ENCODE measurements at places on chromosomes 11 and 22. TPM values are rescaled to one million over a fixed set of nuclear protein-coding genes. Genes with fewer than 3 reads are reported as not detected.

The OR8G5 gene
- not detected for total RNA-seq

The HMOX1 gene
- total RNA-seq, result 1.0 TPM

The EXPH5 gene
- 1.2 TPM for total RNA-seq

The CHID1 gene
- total RNA-seq, result 96.0 TPM

The UNC93B1 gene
- 14.1 TPM for total RNA-seq

The FADS1 gene
- 116 TPM for total RNA-seq

The SLC22A9 gene
- total RNA-seq, result not detected

DNA sequence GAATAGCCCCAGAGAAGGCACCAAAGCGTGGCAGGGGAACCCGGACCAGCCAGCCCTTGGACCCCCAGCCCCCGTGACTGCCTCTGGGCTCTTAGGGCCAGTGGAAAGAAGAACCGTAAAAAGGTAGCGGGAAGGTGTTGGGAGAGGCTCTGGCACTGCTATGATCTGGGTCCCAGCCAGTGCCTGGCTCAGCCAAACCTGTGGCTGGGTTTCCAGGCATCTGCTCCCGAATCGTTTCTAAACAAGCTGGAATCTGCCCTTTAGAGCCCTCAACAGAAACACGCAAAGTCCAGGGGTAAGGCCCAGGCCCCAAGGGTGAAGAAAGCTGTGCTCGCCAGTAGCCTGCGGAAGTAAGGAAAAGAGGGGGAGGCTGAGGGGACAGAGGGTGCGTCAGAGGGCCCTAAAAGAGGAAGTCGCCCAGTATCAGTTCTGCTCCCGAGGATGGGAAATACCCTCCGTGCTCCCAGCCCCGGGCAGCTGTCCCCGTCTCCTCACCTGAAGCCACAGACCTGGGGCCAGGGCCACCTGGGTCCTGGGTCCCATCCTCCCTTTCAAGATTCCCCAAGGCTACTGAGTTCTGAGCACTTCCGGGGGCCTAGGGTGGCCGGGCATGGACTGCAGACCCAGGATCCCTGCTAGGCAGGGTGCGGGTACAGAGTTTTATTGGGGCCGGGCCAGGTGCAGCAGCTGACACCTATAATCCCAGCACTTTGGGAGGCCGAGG lies 24.7 kb downstream of the IL10RA start:
- no peak for DNase-seq
- peaks cover 17% of the 10 kb centered on the region for H3K36me3 ChIP-seq
- no peaks in the 10 kb centered on the region for H3K27me3 ChIP-seq
- peak overlapping the region; percentile 18 for H3K27ac ChIP-seq
- H3K4me3 ChIP-seq, result no peak overlapping the region
- peaks cover 81% of the 10 kb centered on the region for H3K4me1 ChIP-seq

DNA sequence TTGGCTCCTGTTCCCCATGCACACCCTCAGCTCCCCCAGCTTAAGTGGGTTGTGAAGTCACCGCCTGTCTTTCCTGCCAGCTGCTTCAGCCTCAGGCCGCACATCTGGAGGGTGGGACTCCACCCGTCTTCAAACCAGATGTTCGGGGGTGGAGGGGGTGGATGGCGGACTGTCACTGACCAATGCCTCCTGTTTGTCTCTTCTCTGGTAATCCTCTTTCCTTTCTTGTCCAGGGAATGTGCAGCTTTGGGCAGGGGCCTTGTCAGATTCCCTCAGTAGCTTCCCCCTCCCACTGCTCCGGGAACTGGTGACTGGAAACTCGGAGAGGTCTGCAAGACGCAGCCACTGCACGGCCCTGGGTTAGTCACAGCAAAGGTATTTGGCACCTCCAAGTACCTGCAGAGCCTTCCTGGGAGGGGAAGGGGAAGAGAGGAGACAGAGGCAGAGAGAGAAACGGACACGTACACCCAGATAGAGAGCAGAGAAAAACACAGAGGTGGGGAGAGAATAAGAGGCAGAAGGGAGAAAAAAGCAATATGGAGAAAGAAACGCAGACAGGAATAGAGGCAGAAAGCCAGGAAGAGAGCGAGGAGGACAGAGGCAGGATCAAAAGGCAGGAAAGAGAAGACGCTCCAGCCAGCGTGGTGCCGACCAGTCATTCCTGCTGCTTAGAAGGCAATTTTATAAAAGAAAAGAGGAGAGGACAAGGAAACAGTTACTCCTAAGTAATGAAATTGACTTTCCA lies 56.1 kb upstream of the TIMP3 start:
- H3K27me3 ChIP-seq, result peaks cover 16% of the 10 kb centered on the region
- H3K36me3 ChIP-seq, result no peaks in the 10 kb centered on the region
- H3K4me1 ChIP-seq, result no peaks in the 10 kb centered on the region
- DNase-seq, result no peak

DNA sequence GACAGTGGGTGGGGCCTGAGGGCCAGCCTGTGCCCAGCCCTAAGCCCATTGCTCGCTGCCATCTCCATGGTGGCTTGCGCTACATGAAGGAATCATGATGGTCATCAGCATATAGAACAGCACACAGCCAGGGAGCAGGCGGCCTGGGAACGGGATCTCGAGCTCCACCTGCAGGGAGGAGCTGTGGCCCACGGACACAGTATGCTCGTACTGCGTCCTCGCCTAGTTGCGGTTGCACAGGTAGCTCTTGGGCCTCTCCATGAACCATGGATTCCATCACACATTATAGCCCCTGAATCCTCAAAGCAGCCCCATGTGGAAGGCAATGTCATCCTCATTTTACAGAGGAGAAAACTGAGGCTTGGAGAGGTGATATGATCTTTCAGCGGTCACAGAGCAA lies 15.1 kb downstream of the SEC14L4 start:
- H3K27ac ChIP-seq, result no peak overlapping the region
- H3K4me1 ChIP-seq, result no peaks in the 10 kb centered on the region
- no peak overlapping the region for H3K4me3 ChIP-seq
- DNase-seq, result no peak

DNA sequence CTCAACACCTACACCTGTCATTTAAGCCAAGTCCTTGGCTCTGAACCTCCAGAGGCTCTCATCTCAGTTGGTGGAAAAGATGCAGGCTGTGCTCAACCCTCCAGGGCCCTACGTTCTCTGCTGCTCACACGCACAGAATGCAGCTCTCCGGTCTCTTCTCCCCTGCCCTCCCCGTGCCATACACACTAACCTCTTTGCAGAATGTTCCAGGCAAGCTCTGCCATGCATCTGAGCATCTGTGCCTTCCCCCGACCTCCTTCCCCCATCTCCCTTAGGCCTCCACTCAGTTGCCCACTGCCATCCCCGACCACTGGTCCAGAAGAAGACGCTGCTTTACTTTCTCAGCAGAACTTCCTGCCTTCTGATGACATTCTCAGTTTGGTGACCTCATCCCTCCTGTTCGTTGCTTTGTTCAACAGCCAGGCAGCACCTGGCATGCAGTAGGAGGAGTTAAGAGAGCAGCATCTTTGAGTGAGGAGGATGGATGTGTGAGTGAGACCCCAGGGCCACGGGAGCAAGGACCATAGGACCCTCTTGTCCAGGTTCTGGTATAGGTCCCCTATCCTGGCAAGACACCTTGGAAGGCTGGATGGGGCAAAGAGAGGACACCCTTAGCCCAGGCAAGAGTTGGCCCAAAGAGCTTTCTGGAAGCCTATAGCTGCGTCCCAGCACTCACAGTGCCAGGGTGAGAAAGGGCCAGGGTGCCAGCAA lies 598.0 kb downstream of the BRD1 start:
- H3K27me3 ChIP-seq, result no peaks in the 10 kb centered on the region
- no peak overlapping the region for H3K4me3 ChIP-seq
- H3K4me1 ChIP-seq, result no peaks in the 10 kb centered on the region
- DNase-seq, result peak; percentile 1
- H3K36me3 ChIP-seq, result no peaks in the 10 kb centered on the region

DNA sequence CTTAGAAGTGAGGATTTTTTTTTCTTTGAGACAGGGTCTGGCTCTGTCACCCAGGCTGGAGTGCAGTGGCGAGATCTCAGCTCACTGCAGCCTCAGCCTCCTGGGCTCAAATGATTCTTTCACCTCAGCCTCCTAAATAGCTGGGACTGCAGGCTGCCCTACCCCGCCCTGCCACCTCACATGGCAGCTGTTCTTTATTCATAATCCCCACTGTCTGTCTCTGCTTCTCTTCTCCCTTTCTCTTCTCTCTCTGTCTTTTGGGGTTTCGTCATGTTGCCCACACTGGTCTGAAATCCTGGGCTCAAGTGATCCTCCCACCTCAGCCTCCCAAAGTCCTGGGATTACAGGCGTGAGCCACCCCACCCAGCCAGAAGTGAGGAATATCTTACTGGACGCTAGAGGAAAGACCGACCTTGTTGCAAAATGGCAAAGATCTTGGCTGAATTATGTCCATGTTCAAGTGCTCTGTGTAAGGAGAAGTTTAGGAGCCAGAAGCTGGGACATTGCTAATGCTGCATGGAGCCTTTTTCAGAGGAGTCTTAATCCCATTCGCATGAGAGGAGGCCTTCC lies 21.9 kb downstream of the KRTAP5-5 start:
- H3K27me3 ChIP-seq, result peaks cover 6% of the 10 kb centered on the region
- no peaks in the 10 kb centered on the region for H3K4me1 ChIP-seq
- H3K27ac ChIP-seq, result no peak overlapping the region
- no peaks in the 10 kb centered on the region for H3K36me3 ChIP-seq
- H3K4me3 ChIP-seq, result no peak overlapping the region

DNA sequence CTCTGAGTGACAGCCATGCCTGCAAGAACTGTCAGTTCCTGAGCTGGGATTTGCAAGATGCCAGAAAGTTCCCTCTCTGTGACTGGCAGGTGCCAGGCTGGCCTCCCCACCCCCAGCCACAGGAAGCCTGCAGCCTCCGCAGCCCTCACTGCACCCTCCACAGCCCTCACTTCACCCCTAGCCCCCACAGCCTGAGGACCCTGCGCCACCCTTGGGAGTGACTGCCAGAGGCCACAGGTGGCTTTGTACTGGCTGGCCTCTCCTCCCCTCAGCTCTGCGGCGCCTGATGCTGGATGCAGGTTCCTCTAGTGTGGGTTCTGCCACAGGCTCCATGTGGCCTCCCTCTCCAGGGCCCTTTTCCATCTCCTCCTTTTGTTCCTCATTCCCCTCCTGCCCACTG lies 28.7 kb downstream of the MPPED1 start:
- no peaks in the 10 kb centered on the region for H3K36me3 ChIP-seq
- H3K27me3 ChIP-seq, result no peaks in the 10 kb centered on the region
- no peak overlapping the region for H3K4me3 ChIP-seq
- no peak for DNase-seq
- no peaks in the 10 kb centered on the region for H3K4me1 ChIP-seq

DNA sequence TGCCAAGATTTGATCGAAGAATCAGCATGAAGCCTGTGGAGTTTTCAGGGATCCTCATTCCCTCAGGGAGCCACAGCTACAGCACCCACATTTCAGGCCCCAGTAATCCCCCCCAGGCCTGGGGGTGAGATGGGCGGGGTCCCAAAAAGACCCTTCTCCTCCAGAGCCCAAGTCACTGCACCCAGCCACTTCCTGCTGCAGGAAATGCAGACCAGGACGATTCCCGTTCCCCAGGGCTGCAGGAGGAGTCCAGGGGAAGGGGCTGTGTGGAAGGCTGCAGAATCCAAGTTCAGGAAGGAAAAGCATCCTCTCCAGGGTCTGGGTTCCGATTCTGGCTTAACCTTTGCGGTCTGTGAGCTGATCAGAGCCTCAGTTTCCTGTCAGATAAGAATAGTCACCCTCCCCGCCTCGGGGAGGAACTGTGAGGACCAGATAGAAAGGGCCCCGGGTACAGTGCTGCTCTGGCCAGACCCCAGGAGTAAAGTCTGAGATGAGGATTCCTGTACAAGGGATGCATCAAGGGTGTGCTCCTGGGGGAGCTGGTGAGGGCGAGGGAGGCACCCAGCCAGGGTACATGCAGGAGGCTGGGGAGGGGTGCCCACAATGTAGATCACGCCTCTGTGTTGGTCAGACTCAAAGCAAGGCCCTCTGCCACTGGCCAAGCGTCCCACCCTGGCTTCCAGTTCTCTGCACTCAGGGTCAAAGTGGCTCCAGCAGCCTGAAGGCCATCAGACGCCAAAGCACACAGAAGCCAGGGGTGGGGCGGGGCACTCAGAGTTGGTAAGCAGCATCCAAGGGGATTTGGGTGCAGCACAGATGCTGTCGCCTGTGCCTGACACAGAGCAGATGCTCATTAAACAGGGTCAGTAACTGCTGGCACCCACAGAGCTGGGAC lies 30.1 kb upstream of the TP53I11 start:
- DNase-seq, result no peak
- H3K4me3 ChIP-seq, result no peak overlapping the region
- no peaks in the 10 kb centered on the region for H3K4me1 ChIP-seq
- no peaks in the 10 kb centered on the region for H3K27me3 ChIP-seq
- no peak overlapping the region for H3K27ac ChIP-seq
- H3K36me3 ChIP-seq, result no peaks in the 10 kb centered on the region

DNA sequence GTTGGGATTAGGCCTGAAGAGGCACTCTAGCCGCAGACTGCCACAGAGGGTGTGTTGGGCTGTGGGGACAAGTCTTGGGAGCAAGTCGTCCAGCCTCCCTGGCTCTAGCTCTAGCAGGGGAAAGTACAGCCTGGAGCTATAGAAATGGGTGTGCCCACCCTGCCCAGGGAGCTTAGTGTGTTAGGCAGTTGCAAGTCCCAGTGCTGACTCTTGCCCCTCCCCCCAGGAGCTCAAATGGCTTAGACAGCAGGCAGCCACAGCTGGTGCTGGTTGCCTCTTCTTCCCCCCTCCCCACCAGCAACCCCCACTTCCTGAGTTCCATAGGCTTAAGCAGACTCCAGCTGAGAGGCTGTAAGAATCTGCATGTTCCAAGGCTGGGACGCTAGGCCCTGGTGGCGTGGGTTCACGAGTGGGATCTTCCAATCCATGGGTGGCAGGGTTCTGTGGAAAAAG lies 61.2 kb downstream of the GUCY1A2 start:
- DNase-seq, result no peak
- no peak overlapping the region for H3K27ac ChIP-seq
- H3K36me3 ChIP-seq, result no peaks in the 10 kb centered on the region
- no peak overlapping the region for H3K4me3 ChIP-seq

- no peak for DNase-seq
- H3K27ac ChIP-seq, result no peak overlapping the region
- no peaks in the 10 kb centered on the region for H3K36me3 ChIP-seq
- no peaks in the 10 kb centered on the region for H3K4me1 ChIP-seq
- peaks cover 3% of the 10 kb centered on the region for H3K27me3 ChIP-seq
Measured at GRCh38 chr11:5891216-5891800, 1.7 kb upstream of the OR52E5 start.

GRCh38 chr22:37213218-37213855 lies 1.1 kb upstream of the SSTR3 start:
- peaks cover 3% of the 10 kb centered on the region for H3K36me3 ChIP-seq
- no peak for DNase-seq

- no peak overlapping the region for H3K27ac ChIP-seq
- H3K4me3 ChIP-seq, result no peak overlapping the region
- no peaks in the 10 kb centered on the region for H3K27me3 ChIP-seq
- no peaks in the 10 kb centered on the region for H3K4me1 ChIP-seq
Measured at GRCh38 chr11:117412653-117413275, 85.1 kb downstream of the CEP164 start.

- DNase-seq, result no peak
- H3K4me1 ChIP-seq, result peaks cover 12% of the 10 kb centered on the region
- no peak overlapping the region for H3K27ac ChIP-seq
Measured at GRCh38 chr22:24465566-24465965, 29.6 kb upstream of the UPB1 start.
